HFFc6 (cell line): ENCODE measurements at places on chromosomes 1 and 21.
A peak's percentile ranks its signal among the peaks of the same experiment; 100 is the strongest.

- DNase-seq, result peak; percentile 2
Measured at GRCh38 chr1:2468041-2468472, 8.0 kb upstream of the PLCH2 start.

DNA sequence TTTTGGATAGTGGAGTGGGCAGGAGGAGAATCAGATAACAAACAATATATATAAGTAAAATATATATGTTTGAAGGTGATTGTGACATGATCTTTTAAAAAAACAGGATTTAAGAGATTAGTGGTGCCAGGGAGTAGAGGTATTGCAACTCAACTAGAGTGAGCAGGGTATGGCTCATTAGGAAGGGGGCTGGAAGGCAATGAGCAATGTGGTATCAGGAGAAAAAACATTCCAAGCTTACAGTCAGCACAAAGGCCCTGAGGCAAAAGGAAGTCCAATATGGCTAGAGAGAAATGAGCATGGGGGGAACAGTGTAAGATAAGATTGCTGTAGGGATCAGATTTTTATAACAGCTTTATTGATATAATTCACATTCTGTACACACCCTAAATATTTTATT lies 5.3 kb upstream of the GADD45A start:
- peak; percentile 67 for DNase-seq

DNA sequence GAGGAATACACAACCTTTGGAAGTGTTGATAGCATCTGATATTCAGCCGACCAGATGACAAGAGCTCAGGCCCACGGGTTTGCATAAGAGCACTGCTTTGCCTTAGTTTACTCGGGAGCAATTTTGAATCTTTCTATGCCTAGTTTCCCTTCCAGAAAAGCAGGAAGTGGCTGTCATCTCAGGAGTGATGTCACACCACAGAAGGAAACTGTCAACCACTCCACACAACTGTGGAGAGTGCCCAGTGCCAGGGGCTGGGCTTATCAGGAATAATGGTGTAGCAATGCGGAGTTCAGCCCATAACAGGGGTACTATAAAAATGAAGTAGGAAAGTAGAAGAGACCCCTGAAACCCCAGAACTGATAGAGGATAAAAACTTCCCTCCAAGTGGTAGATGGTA lies 28.4 kb downstream of the NTPCR start:
- DNase-seq, result no peak

GRCh38 chr21:43767984-43768867 lies 7.9 kb downstream of the CSTB start:
- peak; percentile 53 for DNase-seq

GRCh38 chr1:18422076-18422777 lies 58.5 kb upstream of the KLHDC7A start:
- DNase-seq, result no peak

- DNase-seq, result no peak
Measured at GRCh38 chr1:32618673-32619221, 31.6 kb downstream of the ZBTB8OS start.

GRCh38 chr1:241308471-241308870 lies 48.5 kb downstream of the RGS7 start:
- no peak for DNase-seq

DNA sequence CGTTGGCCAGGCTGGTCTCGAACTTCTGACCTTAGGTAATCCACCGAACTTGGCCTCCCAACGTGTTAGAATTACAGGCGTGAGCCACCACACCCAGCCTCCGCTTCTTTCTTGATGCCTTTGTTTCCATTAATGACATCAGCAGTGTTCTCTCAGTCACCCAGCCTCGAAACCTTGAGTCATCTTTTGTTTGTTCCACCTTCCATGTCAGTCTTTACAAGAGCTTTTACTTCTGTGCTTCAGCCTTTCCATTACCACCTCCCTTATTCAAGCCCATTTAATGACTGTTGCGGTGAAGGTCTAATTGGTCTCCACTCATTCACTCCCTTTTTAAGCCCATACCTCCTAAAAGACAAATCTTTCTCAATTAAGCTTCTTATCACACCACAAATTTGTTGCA lies 146.6 kb upstream of the ADGRL2 start:
- DNase-seq, result no peak

- DNase-seq, result no peak
Measured at GRCh38 chr1:230212405-230212936, 145.4 kb downstream of the GALNT2 start.

- DNase-seq, result peak; percentile 54
Measured at GRCh38 chr1:210292231-210292871, 36.4 kb upstream of the HHAT start.

DNA sequence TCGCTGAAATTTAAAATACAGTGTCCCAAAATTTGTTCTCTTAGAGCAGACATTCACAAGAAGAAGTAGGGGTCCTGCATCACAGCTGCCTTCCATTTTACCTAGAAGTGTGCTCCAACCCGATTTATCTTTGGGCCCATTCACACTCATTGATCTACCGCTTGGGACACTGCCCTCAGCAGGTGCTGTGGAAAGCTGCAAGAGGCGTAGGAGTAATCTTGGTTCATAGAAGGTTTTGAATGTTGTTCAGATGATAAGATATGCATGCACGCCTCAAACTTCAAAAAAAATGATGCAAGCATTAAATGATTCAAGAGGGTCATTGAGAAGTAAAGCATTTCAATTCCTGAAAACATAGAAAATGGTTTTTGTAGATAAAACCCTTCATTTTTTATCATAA lies 18.6 kb upstream of the C1orf105 start:
- no peak for DNase-seq
